WTC11 (cell line): ENCODE measurements at places on chromosomes 11 and 22. TPM values are rescaled to one million over a fixed set of nuclear protein-coding genes. Genes with fewer than 3 reads are reported as not detected.

DNA sequence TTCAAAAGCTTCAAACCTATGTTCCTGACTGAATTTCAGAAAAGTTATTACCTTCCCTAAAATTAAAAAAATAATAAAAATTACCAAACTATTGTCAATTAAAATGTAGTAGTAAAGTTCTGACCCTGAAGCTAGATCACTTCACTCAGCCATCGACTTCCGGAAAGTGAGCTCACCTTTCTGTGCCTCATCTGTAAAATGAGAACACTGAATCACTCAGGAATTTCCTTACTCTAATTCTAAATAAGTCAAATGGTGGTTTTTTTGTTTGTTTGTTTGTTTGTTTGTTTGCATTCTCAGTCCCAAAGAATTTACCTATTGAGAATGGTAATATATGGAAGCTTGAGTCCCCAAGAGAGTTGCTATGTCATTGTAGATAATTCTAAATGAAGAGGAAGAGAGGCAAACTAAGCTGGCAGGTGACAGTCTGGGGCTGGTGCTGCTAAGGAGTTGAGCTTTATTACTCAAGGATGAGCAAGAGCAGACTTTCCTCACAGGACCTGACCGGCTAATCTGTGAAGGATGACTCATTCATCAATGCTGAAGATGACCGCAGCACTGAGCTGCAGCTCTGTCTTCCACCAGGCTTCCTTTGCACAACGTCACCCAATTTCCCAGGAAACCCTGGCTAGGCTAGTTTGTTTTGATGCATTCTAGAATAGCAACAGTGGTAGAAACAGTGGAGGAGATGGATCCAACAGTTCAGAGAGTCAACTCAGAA lies 248.8 kb downstream of the RAB38 start:
- no peaks in the 10 kb centered on the region for H3K27me3 ChIP-seq
- H3K4me3 ChIP-seq = no peak overlapping the region
- peak overlapping the region; percentile 58; the same call in 1 of the 2 replicates for H3K27ac ChIP-seq

The USH1C gene
- 3.3 to 3.9 TPM (median 3.7 TPM) in 3 replicates for total RNA-seq

- no peaks in the 10 kb centered on the region for H3K4me1 ChIP-seq
- peaks cover 27% of the 10 kb centered on the region for H3K36me3 ChIP-seq
- H3K27me3 ChIP-seq = no peaks in the 10 kb centered on the region
- no peak overlapping the region for H3K4me3 ChIP-seq
These were observed 23.0 kb downstream of the LARGE2 start for GRCh38 chr11:45945397-45945999.

DNA sequence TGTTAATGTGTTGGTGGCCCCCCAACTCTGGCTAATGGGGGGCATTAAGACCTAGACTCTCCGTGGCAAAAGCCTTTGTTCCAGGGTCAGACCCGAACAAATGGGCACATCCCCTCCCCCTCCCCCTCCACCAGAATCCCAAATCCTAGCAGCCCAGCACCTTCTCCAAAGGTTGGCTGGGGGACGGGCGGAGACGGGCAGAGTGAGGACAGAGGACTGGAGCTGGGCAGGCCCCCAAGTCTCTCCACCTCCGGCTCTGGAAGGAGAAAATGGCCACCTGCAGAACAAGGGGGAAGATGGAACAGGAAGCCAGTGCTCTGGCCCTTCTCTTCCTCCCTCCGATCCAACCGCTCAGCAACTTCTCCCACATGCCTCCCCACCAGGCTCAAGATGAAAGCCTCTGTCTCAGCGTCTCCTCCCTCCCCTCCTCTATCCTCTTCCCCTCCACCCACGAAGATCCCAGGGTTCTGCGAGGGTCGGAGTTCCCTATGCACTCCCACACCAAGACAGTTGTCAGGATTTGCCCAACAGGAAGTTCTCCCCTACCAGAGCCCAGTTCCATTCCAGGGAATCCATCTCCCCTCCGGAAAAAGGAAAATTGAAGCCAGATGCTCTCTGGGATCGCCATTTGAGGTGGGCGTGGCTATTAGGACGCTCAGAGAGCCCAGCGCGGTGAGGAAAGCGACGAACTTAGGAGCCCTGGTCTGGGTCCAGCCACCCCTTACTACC lies 20.1 kb downstream of the ADA2 start:
- peak; percentile 64 for DNase-seq
- H3K4me1 ChIP-seq = peaks cover 69% of the 10 kb centered on the region
- H3K27me3 ChIP-seq = peaks cover 7% of the 10 kb centered on the region; the same call in 1 of the 2 replicates
- H3K4me3 ChIP-seq = peak overlapping the region; percentile 61

The OR2D3 gene
- not detected in 3 replicates for total RNA-seq

DNA sequence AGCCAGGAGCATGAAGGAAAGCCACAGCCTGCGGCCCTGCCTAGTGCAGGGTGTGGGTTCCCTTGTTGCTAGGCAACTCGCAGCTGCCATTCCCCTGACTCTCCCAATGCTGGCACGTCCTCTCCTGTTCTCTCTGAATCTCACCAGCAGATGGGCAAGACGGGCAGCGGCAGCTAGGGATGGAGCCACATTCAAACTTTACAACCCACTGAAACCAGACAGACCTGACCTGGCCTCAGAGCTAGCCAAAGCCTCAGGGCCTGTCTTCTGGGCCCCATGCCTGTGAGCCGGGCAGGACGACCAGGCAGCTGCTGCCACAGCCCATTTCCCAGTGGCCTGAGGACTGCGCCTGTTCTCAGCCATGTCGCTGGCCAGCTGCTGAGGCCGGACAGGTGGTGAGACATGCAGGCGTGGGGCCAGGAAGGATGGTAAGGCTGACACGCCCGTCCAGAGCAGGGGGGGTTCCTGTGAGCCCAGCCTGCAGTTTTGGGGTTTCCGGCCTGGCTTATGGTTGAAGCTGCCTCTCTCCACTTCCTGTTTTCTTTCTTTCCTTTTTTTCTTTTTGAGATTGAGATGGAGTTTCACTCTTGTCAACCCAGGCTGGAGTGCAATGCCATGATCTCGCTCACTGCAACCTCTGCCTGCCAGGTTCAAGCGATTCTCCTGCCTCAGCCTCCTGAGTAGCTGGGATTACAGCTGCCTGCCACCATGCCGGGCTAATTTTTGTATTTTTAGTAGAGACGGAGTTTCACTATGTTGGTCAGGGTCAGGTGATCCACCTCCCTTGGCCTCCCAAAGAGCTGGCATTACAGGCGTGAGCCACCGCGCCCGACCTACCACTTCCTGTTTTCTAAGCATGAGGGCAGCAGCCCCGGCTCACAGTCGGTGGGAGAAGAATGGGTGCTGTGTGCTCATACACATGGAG lies 4.1 kb downstream of the SUN2 start:
- H3K4me1 ChIP-seq = peaks cover 17% of the 10 kb centered on the region
- no peak overlapping the region for H3K4me3 ChIP-seq
- no peak overlapping the region for H3K27ac ChIP-seq

DNA sequence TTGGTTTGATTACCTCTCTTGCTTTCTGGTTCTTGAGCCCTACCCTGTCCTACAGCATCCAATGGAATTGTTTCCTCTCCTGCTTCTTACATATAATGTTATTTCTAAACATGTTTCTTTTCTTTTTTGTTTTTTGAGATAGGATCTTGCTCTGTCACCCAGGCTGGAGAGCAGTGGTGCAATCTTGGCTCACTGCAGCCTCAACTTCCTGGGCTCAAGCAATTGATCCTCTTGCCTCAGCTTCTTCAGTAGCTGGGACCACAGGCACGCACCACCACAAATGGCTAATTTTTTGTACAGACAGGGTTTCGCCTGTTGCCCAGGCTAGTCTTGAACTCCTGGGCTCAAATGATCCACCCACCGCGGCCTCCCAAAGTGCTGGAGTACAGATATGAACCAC lies 105.9 kb downstream of the SGSM3 start:
- no peaks in the 10 kb centered on the region for H3K36me3 ChIP-seq
- H3K27me3 ChIP-seq = no peaks in the 10 kb centered on the region
- peaks cover 42% of the 10 kb centered on the region for H3K4me1 ChIP-seq
- peak overlapping the region; percentile 66; the same call in 1 of the 2 replicates for H3K27ac ChIP-seq
- no peak for DNase-seq
